ENCODE measurements at places on chromosomes 5 and 9.

- no peak for DNase-seq
These were observed 31.0 kb upstream of the GABRP start for GRCh38 chr5:170752257-170753215.

- DNase-seq, result no peak
These were observed 3.3 kb upstream of the OCLN start for GRCh38 chr5:69489246-69489645.

DNA sequence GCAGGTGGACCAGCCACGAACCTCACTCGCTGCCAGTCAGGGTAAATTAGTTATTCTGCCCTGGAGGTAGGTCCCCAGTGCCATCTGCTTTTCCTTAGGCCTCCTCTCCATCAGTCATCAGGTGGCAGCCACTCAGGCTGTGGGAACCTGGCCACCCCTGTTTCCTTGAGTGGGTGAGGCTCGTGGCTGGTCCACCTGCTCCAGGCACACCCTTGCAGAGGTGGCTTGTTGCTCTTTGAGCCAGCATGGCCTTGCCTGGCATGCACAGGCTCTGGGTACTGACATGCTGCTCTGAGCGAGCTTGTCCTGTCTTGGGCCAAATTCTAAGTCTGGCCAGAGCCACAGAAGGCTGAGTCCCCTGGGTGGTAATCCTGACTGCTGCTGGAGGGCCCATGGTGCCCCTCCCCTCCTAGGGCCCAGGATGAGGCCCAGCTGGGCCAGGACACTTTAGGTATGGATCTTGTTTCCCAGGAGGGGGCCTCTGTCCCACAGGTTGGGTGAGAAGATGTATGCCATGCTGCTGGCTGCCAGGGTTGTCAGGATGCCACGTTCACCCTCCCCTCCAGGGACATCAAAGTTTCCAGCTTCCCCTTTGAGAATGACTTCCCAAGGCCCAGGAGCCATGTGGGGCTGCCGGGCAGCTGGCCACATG, 17.0 kb upstream of the ZNF484 start:
- DNase-seq, result no peak

- DNase-seq, result no peak
These were observed 23.9 kb downstream of the RIC1 start for GRCh38 chr9:5652821-5653220.

- DNase-seq, result no peak
These were observed 110.0 kb upstream of the PTGER4 start for GRCh38 chr5:40569546-40570270.

All from mesendoderm (in vitro differentiated cells).